ENCODE measurements at places on chromosomes 7 and 10. TPM values are rescaled to one million over a fixed set of nuclear protein-coding genes. Genes with fewer than 3 reads are reported as not detected.

Gene CTNNA3
- total RNA-seq: 0.28 TPM

Gene SPACDR
- 0.76 TPM for total RNA-seq

Gene FBH1
- 97.8 TPM for total RNA-seq

Gene SMARCD3
- total RNA-seq: 4.1 TPM

Gene PTPN20
- 1.2 TPM for total RNA-seq

Gene ACTL6B
- 0.05 TPM for total RNA-seq

Gene CPA2
- 0.14 TPM for total RNA-seq

Gene TBC1D12
- total RNA-seq: 3.7 TPM

DNA sequence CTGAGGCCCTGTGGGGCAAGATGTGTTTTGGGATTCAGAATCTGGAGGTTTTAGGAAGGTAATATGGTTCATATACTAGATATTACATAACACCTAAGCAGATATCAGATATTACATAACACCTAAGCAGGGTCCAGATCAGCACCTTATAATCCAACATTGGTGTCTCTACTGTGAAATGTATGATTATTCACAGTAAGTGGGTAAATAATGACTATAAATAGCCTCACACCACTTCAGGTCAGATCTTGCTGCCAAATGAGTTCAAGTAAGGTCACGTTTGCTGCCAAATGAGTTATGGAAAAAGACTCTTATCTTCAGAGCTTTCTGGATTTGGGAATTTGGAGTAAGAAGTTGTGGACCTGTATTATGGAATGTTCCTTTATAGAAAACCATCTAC is 14.6 kb downstream of the ADRB1 start:
- H3K27me3 ChIP-seq: no peaks in the 10 kb centered on the region

DNA sequence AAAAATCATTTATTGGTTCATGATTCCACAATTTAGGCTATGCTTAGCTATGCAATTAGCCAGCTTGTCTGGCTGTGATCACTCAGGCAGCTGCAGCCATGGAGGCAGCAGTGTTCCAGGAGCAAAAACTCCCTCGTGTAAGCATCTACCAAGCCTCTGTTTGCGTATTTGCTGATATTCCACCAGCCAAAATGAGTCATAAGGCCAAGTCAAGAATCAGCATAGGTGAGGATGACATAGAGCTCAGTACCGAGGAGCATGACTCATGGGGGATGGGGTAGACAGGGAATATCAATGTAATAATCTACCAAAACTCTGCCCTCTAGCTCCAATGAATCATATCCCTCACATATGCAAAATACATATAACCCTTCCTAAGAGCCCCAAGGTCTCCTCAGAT is 63.3 kb downstream of the IMMP2L start:
- no peaks in the 10 kb centered on the region for H3K36me3 ChIP-seq
- H3K27me3 ChIP-seq: no peaks in the 10 kb centered on the region
- no peaks in the 10 kb centered on the region for H3K4me1 ChIP-seq
- no peak overlapping the region for H3K4me3 ChIP-seq
- DNase-seq: no peak

- no peak overlapping the region for H3K4me3 ChIP-seq
- H3K27ac ChIP-seq: no peak overlapping the region
- H3K4me1 ChIP-seq: no peaks in the 10 kb centered on the region
- no peaks in the 10 kb centered on the region for H3K27me3 ChIP-seq
Measured at GRCh38 chr10:96017191-96017687, 26.1 kb upstream of the CCNJ start.

- H3K27ac ChIP-seq: no peak overlapping the region
- H3K36me3 ChIP-seq: no peaks in the 10 kb centered on the region
- no peaks in the 10 kb centered on the region for H3K4me1 ChIP-seq
- H3K4me3 ChIP-seq: no peak overlapping the region
Measured at GRCh38 chr7:115195208-115195607, 273.3 kb downstream of the MDFIC start.

- H3K36me3 ChIP-seq: peaks cover 41% of the 10 kb centered on the region
- H3K4me3 ChIP-seq: no peak overlapping the region
- H3K4me1 ChIP-seq: no peaks in the 10 kb centered on the region
- DNase-seq: no peak
Measured at GRCh38 chr10:248307-248706, 113.1 kb downstream of the ZMYND11 start.

- H3K4me1 ChIP-seq: no peaks in the 10 kb centered on the region
- no peak for DNase-seq
- no peaks in the 10 kb centered on the region for H3K27me3 ChIP-seq
- no peak overlapping the region for H3K27ac ChIP-seq
- no peak overlapping the region for H3K4me3 ChIP-seq
- H3K36me3 ChIP-seq: no peaks in the 10 kb centered on the region
Measured at GRCh38 chr10:51158832-51159231, 84.5 kb downstream of the PRKG1 start.

DNA sequence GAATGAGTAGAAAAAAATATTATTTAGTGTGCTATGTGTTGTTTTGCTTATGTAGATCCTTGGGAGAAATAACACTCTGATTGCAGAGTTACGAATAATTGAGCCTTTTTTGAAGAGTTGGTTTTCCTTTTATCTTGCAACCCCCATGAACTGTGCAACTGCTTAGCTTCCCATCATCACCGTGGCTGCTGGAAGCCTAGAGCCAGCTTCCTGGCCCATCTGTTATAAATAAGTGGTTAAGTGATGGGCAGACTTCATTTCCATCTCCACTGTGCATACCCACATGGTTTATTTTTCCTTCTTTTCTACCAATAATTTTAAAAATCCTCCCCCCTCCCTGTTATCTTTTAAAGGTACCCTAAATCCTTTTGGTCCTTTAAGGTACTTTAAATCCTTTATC is 554.9 kb upstream of the GALNT17 start:
- no peak for DNase-seq
- H3K27ac ChIP-seq: no peak overlapping the region
- H3K4me3 ChIP-seq: no peak overlapping the region
- no peaks in the 10 kb centered on the region for H3K4me1 ChIP-seq

DNA sequence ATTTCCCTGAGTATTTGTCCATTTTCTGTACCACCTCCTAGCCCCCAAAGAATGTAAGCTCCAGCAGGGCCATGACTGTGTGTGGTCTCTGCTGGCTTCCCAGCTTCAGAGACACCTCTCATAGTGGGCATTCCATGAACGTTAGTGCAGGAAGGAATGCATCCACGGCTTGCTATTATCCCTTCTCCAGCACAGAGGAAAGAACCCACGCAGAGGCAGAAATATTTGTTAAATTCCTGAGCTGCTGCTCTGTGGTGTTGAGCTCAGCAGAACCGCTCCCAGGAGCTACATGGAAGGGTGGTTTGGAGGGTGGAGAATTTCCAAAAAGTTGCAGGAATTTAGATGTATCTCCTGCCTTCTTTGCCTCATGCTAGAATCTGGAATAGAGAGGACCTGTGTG is 275.2 kb downstream of the POU6F2 start:
- no peak overlapping the region for H3K4me3 ChIP-seq
- no peak for DNase-seq
- no peak overlapping the region for H3K27ac ChIP-seq

GRCh38 chr10:28915989-28916588 is 238.8 kb downstream of the BAMBI start:
- no peaks in the 10 kb centered on the region for H3K36me3 ChIP-seq
- H3K27ac ChIP-seq: no peak overlapping the region
- no peaks in the 10 kb centered on the region for H3K27me3 ChIP-seq

- H3K4me3 ChIP-seq: no peak overlapping the region
- no peaks in the 10 kb centered on the region for H3K4me1 ChIP-seq
- no peak overlapping the region for H3K27ac ChIP-seq
- H3K27me3 ChIP-seq: no peaks in the 10 kb centered on the region
Measured at GRCh38 chr10:99766302-99766681, 16.1 kb upstream of the ABCC2 start.

DNA sequence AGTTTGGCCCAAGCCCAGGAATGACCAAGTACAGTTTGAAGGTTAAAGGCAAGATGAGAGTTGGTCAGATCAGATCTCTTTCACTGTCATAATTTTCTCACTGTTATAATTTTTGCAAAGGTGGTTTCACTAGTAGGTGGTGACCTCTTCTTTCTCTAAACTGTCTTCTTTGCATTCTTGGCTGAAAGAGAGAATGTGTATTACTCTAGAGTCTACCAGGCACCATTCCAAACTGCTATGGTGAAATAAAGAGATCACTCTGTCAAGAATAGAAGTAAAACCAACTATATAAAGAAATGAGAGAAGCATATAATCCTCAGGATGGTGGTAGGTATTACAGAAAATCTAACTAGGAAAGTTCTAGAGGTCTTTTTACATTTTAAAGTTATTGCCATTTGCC is 72.7 kb downstream of the DYNC1I1 start:
- H3K27ac ChIP-seq: no peak overlapping the region
- H3K4me3 ChIP-seq: no peak overlapping the region
- H3K36me3 ChIP-seq: no peaks in the 10 kb centered on the region
- no peaks in the 10 kb centered on the region for H3K27me3 ChIP-seq

GRCh38 chr7:136925044-136925443 is 56.6 kb downstream of the CHRM2 start:
- H3K27me3 ChIP-seq: no peaks in the 10 kb centered on the region
- no peak overlapping the region for H3K4me3 ChIP-seq
- H3K27ac ChIP-seq: no peak overlapping the region
- no peaks in the 10 kb centered on the region for H3K36me3 ChIP-seq
- no peak for DNase-seq

- H3K27me3 ChIP-seq: no peaks in the 10 kb centered on the region
- no peaks in the 10 kb centered on the region for H3K36me3 ChIP-seq
- no peak for DNase-seq
- no peak overlapping the region for H3K27ac ChIP-seq
- no peaks in the 10 kb centered on the region for H3K4me1 ChIP-seq
Measured at GRCh38 chr7:81924494-81924893, 154.6 kb upstream of the HGF start.

GRCh38 chr7:5282543-5283316 is at the start of gene SLC29A4:
SLC29A4 (plus strand) TSS chr7:5282943; CDS start chr7:5287817, 4,874 bp downstream.
- peak within 1 kb of the TSS; percentile 34 for H3K4me3 ChIP-seq
- no peaks in the 10 kb centered on the region for H3K36me3 ChIP-seq
- H3K4me1 ChIP-seq: peaks cover 4% of the 10 kb centered on the region
- H3K27ac ChIP-seq: no peak within 1 kb of the TSS
- DNase-seq: no peak

- H3K27ac ChIP-seq: no peak overlapping the region
- no peak for DNase-seq
- no peaks in the 10 kb centered on the region for H3K27me3 ChIP-seq
- peaks cover 43% of the 10 kb centered on the region for H3K4me1 ChIP-seq
- no peaks in the 10 kb centered on the region for H3K36me3 ChIP-seq
Measured at GRCh38 chr7:2505401-2505800, 14.2 kb upstream of the LFNG start.

GRCh38 chr7:84985073-84985784 is 201.6 kb downstream of the SEMA3D start:
- no peaks in the 10 kb centered on the region for H3K4me1 ChIP-seq
- H3K4me3 ChIP-seq: no peak overlapping the region
- no peaks in the 10 kb centered on the region for H3K36me3 ChIP-seq
- H3K27me3 ChIP-seq: no peaks in the 10 kb centered on the region
- H3K27ac ChIP-seq: no peak overlapping the region

DNA sequence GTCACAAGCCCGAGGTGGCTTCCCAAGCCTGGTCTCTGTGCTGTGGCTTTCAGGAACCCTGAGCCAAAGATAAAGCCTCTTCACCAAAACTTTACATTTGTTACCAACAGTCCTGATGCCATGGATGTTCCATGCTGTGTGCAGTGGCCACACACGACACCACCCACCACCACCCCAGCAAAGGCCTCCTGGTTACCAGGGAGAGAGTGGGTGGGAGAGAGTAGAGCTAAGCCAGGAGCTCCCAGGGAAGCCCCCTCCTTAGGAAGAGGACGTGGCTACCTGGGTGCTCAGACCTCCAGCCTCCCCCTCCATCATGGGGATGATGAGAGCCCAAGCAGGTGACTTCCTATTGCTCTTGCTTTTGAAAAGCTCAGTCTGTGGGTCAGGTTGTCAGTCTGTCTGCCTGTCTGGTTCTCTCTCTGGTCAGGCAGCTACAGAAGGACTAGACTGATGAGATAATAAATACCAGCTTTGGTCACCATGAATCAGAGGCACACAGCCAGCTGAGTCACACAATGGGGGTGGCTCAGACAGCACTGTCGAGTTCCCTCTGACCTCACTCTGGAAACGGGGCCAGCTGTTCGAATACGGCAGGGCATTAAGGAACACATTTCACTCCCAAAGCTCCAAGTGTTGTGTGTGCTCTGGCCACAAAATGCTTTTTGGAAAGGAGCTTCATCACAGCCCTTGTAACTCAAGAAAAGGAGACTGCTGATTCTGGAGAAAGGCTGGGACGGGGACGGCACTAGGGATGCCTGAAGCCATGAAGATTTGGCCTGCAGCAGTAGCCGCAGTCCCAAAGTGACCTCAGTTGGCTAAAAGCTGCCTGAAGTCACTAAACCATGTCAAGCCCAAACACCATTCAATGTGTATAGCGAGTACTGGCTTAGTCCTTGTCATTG is 166.0 kb downstream of the FANK1 start:
- H3K27ac ChIP-seq: no peak overlapping the region
- no peaks in the 10 kb centered on the region for H3K4me1 ChIP-seq
- no peak overlapping the region for H3K4me3 ChIP-seq
- no peaks in the 10 kb centered on the region for H3K36me3 ChIP-seq
- H3K27me3 ChIP-seq: no peaks in the 10 kb centered on the region
- no peak for DNase-seq

- DNase-seq: no peak
- H3K4me1 ChIP-seq: no peaks in the 10 kb centered on the region
- H3K36me3 ChIP-seq: no peaks in the 10 kb centered on the region
Measured at GRCh38 chr10:104521901-104522694, 119.0 kb upstream of the SORCS3 start.

GRCh38 chr10:44908066-44908749 is 2.9 kb upstream of the TMEM72 start:
- no peaks in the 10 kb centered on the region for H3K27me3 ChIP-seq
- no peak for DNase-seq
- no peak overlapping the region for H3K4me3 ChIP-seq
- no peak overlapping the region for H3K27ac ChIP-seq
- no peaks in the 10 kb centered on the region for H3K36me3 ChIP-seq
- H3K4me1 ChIP-seq: peaks cover 10% of the 10 kb centered on the region

- no peaks in the 10 kb centered on the region for H3K27me3 ChIP-seq
- no peaks in the 10 kb centered on the region for H3K4me1 ChIP-seq
- DNase-seq: no peak
- H3K36me3 ChIP-seq: peaks cover 12% of the 10 kb centered on the region
- H3K27ac ChIP-seq: no peak overlapping the region
Measured at GRCh38 chr10:29555746-29556481, 78.9 kb downstream of the SVIL start.
